ENCODE measurements at places on chromosomes 7 and 10.

DNA sequence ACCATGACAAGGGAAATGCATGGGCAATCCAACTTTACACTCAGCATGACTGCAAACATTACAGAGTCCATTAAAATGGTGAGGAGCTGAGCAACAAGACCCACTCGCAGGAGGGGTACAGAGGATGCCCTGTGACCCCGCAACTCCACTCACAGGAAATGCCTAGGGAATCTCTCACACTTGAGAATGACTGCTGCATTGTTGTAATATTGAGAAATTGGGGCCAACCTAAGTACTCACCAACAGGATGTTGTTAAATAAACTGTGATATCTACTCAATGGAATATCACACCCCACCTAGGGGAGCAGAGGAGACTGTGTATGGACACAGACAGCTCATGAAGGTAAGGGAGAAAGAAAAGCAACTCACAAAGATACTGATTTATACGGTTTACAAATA is 53.4 kb upstream of the CAMK2B start:
- DNase-seq: no peak

DNA sequence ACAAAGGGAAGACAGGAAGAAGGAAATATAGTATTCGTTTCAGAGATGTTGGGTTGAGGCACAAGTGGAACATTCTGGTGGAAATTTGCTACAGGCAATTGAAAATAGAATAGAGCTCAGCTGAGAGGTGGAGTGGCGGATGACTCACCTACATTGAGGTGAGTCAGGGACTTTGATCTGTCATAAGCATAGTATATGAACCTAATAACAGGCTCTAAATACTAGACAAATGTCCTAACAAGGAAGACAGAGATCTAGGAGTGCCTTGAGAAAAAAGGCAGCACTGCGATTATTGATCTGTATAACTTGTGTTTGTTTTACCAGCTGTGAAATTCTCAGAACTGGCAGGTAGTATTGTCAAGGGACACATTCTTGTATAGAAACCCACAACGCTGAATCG is 907 bp upstream of the IFRD1 start:
- DNase-seq: no peak

DNA sequence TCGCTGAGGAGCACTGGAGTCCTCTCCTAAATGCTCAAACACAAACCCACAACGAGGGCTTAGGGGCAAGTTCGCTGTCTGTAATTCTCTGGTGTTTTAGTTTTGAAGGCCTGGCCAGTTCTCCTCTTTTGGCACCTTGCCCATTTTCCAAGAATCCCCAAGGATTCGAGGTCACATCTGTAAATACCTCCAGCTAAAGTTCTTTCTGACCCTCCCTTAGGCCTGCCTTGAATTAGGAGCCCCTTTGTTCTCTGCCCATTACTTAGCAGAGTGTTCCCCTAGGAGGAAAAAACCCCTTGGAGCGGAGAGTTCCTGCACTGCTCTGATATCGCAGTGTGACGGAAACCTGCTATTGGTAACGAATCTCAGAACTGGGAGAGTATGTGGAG is 743 bp upstream of the PYROXD2 start:
- DNase-seq: no peak

GRCh38 chr10:128421371-128422160 is 295.3 kb upstream of the MKI67 start:
- no peak for DNase-seq

- DNase-seq: no peak
Observed at GRCh38 chr10:97519342-97519741, 20.6 kb downstream of the UBTD1 start.

- no peak for DNase-seq
Observed at GRCh38 chr10:99844433-99844955, 62.1 kb downstream of the ABCC2 start.

DNA sequence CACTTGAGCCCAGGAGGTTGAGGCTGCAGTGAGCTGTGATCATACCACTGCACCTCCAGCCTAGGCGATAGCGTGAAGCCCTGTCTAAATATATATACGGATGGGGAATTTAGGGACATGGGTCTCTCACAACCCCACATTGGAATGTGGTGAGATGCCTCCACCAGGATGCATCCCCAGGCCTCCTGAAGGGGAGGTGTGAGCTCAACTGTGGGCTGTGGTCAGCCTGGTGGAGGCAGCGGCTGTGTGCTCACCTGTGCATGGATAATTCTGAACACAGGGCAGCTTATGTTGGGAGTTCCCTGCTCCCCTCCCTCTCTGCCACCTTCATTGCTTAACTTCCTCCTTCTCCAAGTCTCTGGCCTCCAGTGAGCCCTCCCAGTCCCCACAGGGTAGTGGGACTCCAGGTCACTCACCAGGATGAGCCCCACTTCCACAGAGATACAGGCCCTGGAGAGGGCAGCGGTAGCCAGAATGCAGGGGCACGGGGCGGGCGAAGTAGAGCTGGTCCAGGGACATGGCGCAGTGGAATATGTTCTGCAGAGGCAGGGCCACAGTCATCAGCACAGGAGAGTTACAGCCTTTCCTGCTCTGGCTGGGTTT is 30.4 kb downstream of the PYROXD2 start:
- DNase-seq: no peak

GRCh38 chr7:560966-561630 is 41.5 kb upstream of the PDGFA start:
- DNase-seq: no peak

- DNase-seq: no peak
Observed at GRCh38 chr7:7433811-7434210, 101.9 kb downstream of the COL28A1 start.

DNA sequence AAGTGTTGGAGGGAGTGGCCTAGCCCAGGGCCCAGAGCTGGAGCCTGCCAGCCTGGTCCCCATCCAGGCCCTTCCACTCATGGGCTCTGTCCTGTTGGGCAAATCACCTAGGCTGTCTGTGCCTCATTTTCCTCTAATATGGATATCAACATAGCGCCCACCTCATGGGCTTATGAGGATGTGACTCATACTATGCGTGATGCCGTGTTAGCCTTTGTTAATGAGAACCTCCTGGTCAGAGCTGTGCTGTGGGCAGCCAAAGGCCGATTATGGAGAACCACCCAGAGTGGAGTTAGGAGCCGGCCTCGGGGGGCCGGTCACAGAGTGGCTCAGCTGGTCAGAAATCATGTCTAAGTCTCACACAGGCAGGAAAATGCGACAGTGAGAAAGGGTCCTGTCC is 306.4 kb downstream of the PAXIP1 start:
- DNase-seq: no peak

DNA sequence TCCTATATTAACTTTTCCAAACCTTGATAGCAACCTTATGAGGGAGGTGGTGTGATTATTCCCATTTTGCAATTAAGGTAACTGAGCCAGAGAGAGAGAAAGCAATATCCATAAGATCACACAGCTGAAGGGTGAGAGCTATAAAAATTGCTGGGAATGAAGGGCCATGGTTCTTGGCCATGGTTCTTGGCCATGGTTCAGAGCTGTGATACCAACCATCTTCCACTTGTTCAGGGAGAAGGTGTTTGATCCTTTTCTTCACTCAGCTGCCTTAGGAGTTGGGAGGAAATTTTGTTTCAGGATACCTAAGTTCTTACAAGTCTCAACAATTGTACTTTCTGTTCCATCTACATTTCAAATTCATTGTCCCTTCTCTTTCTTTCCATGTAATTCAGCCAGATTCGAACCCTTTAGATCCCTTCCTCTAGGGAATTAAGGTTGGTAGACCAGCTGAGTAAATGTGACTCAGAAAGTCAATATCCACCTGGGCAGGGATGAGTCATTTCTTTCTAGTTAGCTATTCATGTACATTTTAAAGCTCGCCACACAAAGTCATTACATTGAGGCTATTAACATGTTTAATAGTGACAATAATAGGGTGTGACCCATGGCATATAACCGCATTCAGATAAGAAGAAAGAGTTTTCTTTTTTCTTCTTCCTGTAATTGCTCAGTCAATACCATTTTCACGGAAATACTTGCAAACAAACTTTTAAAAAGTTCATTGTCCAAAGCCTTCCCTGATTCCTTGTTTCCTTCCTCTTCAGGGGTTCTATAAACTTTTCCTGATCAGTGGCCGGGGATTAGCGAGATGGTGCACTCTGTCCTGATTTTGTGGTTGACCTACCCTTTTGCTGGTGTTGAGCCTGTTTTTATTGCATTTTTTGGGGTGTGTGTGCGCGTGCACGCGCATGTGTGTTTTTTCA is 143.4 kb downstream of the TCF7L2 start:
- no peak for DNase-seq

Data from cortex of kidney (tissue), 1 donor.